Gastrocnemius medialis (tissue), 4 donors: ENCODE measurements at places on chromosomes 4 and X.

- DNase-seq = no peak
Measured at GRCh38 chr4:150078579-150079080, 385 bp downstream of the DCLK2 start.

GRCh38 chrX:66912417-66912816, 273.5 kb upstream of the EDA2R start:
- no peak for DNase-seq

DNA sequence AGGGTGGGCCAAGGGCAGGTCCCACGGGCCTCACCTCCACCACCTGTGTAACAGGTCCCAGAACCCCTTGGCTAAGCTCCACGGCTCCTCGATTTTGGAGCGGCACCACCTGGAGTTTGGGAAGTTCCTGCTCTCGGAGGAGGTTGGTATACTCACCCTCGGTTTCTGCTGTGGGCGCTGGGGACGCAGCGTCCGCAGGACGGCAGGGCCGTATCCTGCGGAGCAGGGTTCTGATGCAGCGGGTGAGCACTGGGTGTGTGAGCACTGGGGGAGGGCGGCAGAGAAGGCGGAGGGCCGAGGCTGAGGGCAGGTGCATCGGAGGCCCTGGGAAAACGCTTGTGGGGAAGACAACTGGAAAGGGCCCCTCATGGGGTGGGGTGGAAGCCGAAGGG, 11.0 kb downstream of the ATP5ME start:
- DNase-seq = peak; percentile 5

GRCh38 chr4:82728301-82728700, 70.3 kb downstream of the SCD5 start:
- DNase-seq = no peak

GRCh38 chr4:3353752-3354454, 61.1 kb downstream of the RGS12 start:
- no peak for DNase-seq

DNA sequence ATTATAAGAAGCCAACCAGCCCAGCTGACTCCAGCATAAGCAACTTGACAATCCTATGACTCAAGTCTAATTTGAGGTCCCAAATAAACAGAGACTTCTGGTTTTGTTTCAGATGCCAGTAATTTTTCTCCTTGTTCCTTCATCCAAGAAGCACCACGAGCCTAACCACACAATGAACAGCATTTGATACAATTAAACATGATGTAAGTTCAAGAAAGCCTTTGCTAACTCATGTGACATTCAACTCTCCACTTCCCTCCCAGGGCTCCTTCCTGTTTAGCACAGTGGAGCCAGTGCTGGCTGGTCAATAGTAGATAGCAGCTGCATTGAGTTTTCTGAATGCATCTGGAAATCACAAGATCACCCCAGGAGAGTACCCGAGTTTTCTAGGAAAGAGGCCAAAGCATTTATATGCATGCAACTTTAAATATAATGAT, 206.3 kb downstream of the ARHGAP24 start:
- DNase-seq = peak; percentile 44

- no peak for DNase-seq
Measured at GRCh38 chr4:106021737-106022410, 126.6 kb downstream of the NPNT start.

- no peak for DNase-seq
Measured at GRCh38 chr4:182716192-182716591, 201.0 kb downstream of the DCTD start.

DNA sequence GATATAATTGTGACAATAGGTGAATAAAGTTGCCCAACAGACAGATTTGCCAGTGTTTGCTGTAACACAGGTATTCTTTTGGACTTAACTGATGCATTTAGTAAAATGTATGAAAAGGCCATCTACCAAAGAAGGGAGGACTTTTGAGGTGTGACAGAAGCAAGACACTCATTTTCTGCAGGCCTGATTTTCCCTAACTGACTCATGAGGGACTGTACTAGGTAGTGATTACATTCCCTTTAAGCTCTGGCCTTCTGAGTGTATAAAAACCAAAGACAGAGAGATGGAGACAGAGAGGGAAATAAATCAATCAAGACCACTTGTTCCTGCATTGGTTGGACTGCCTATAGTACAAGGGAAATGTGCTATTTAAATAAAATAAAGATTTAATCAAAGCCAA, 150.8 kb upstream of the GALNT7 start:
- DNase-seq = no peak

GRCh38 chrX:42606591-42606990, 171.4 kb downstream of the PPP1R2C start:
- DNase-seq = no peak

DNA sequence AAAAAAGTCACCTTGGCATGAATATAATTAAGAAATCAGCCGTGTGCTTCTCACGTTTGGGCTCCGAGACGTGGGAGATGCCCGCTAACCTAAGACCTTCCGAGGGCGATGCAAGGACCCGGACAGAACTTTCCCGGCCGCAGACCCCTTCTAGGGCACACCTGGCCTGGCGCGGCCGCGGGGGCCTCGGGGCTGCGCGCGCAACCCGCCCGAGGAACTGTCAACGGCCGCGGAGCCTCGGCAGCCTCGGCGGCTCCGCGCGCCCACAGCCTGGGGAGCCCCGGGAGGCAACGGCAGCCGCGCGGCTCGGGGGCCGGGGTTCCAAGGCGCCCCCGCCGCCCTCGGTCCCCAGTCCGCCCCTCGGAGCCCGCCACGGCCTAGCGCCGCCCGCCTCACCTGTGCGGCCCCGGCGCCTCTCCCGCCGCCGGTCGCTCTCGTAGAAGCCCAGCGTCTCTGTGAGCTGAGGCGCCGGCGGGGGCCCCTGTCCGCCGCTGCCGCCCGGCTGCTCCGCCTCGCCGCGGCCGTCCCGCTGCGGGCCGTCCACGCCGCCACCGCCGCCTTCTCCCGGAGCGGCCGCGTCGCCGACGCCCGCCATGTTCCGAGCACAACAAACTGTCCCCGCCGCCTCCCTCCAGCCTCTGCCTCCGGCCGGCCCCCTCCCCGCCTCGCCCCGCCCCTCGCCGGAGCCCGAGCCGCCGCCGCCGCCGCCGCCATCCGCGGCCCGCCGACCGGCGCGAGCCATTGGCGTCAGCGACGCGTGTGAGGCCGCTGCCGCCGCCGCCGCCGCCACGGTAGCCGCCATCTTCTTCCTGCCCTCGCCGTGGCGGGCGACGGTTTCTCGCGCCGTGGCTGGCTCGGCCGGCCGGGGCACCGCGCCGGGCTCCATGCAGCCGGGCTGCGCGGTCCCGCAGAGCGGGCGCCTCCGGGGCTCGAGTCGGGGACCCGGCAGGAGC, at the start of gene TAPT1:
TSS of gene TAPT1 (minus strand) at position 609 of the 953 bp plus-strand sequence. CDS start at position 595, 14 bp downstream.
- DNase-seq = peak; percentile 81

DNA sequence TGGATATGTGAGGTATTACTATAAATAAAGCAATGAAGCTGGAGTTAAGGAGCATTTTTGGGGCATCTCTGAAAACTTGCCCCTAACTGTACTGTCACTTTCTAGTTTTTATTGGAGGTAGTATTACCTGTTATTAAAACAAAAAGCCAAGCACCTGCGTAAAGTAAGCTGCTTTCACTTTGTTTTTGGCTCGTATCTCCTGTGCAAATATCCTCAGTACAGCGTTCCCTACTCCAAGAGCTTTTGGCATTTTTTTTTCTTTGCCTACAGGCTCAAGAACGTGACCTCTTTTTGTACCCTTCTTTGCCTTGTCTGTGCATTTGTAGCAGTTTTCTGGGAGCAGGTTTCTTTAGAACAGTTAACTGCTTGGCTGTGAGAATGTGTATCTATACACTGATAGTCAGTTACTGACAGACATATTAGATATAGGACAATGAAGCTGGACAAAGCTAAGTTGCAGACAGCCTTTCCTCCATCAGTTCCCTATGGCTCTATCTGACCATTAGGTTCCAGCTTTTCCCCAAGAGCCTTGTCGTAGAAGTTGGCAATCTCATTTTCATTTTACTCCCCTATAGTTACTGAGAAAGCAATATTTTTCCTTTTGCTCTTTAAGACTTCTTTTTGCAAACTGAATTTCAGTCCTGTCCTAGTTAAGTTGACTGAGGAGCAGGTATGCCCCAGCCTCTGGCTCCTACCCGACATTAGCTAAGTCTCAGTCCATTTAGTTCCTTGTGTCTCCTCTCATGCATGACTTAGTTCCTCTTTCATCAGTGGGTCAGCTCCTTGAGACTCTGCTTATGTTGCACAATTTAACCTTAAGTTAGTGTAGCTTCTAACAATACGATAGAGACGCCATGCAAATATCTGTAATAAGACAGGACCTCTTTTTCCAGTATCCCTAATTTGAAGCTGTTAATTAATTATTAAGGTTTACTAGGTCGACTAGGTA, 71.5 kb upstream of the HPRT1 start:
- DNase-seq = no peak
